ENCODE measurements at places on chromosomes 11 and 22. TPM values are rescaled to one million over a fixed set of nuclear protein-coding genes. Genes with fewer than 3 reads are reported as not detected.

DNA sequence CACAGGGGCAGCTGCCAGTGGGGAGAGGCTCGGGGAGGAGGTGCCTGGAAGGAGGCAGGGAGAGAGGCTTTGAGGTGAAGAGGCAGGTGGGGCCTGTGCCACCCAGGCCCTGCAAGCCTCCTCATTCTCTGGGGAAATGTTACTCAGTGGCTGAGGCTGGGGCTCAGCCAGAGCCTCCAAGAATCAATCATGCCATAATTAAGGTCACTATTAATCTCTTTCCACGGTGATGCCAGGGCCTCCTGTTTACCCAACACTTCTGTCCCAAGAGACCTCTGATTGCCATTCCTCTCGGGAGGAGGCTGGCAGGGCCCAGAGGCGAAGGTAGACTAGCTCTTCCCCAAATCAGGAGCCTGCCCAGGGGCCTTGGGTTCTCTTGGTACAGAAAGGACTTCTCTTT lies 38.4 kb downstream of the GDPD5 start:
- DNase-seq = no peak

DNA sequence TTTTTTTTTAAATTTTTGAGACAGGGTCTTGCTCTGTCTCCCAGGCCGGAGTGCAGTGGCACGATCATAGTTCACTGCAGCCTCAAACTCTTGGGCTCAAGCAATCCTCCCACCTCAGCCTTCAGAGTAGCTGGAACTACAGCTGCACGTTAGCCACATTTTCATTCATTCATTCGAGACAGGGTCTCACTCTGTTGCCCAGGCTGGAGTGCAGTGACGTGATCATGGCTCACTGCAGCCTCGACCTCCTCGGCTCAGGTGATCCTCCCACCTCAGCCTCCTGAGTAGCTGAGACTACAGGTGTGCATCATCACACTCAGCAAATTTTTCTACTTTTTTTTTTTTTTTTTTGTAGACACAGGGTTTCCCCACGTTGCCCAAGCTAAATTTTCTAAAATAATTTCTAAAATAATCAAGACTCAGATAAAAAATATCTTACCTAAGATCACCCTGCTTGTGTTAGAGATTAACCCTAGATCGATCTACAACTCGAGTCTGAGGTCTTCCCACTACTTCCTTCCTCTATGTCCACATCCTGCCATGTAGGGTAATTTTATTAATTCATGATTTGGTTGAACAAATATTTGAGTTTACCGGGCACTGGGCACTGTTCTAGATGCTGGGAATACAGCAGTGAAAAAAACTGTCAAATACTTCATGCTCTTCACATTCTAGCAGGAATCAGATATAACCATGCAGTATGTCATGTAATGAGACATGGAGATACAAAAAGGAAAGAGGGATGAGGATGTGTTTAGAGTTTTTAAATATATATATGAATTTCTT lies 15.1 kb downstream of the EIF4G2 start:
- no peak for DNase-seq

DNA sequence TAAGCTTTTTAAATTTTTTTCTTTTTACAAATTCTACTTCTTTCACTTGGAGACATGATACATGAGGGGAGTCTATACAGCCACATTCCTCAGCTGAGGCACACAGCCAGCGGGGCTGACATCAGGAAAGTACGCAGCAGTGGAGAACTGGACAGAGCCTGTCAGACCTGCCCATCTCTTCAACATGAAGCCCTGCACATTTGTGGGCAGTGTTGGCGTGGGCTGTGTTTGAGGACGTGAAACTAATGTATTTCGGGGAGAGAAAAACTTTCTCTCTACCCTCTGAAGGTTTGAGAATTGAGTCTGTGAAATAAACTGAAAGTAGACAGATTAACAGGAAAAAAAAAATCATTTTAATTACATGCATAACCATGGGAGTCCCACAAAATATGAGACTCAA lies 84.8 kb upstream of the HTATIP2 start:
- DNase-seq = no peak

DNA sequence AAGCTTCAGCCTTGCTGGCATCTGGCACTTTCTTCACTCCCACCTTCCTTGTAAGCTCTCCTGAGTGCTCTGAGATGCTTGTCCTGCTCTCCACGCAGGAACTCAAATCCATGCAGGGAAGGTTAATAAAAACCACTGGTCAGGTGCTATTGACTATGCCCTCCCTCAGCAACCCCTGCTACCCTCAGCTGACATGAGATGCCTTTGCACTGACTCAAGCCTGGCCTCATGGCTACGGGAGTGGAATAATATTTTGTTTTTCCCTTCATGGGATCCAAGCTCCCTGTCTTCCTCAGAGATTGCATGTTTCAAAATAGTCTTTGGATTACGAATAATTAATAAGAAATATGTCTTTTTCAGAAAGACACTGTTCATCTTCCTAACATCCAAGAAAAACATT lies 31.7 kb upstream of the ABCC8 start:
- DNase-seq = no peak

DNA sequence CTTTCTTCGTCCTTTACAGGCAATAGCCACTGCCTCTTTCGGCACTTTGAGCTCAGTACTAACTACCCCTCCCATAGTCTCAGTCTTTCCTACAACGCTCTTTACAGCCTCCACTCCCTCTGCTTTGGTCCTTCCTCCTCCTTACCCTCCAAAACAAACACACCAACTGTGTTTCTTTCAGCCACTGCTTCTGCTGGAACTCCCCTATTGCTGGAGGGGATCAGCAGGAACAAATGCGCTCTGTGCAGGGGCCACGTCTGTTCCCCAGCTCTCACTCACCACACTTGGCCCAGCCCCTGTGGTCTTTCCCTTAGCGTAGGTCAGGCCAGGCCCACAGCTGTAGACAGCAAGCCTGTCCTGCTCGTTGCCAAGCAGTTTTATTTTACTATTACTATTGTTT lies 42.3 kb downstream of the PC start:
- no peak for DNase-seq

LMO2 gene
- total RNA-seq = 45.2 TPM

All from uterus (tissue), 4 donors.